ENCODE measurements at places on chromosomes 2 and 18. TPM values are rescaled to one million over a fixed set of nuclear protein-coding genes. Genes with fewer than 3 reads are reported as not detected.

Gene PSMD14
- total RNA-seq, result 92.2 TPM

Gene MEP1B
- total RNA-seq, result not detected

Gene ST6GAL2
- total RNA-seq, result 25.7 TPM

Gene GAREM1
- total RNA-seq, result 5.6 TPM

Gene ACVR2A
- total RNA-seq, result 15.3 TPM

Gene LOXL3
- 12.2 TPM for total RNA-seq

Gene ZNF804A
- not detected for total RNA-seq

Gene KLHL30
- 0.07 TPM for total RNA-seq

Gene IKZF2
- total RNA-seq, result 3.1 TPM

Gene COPS7B
- 63.7 TPM for total RNA-seq

Gene PID1
- 4.0 TPM for total RNA-seq

Gene TSPYL6
- total RNA-seq, result not detected

Gene MTCL1
- 35.1 TPM for total RNA-seq

Gene CBLN2
- total RNA-seq, result not detected

Gene AP1S3
- total RNA-seq, result 25.5 TPM

Gene GAL3ST2
- 1.5 TPM for total RNA-seq

Gene FAP
- total RNA-seq, result not detected

Gene CGREF1
- total RNA-seq, result 4.1 TPM

Gene C2orf81
- 4.6 TPM for total RNA-seq

Gene ANTXR1
- 24.7 TPM for total RNA-seq

Gene SERPINB2
- total RNA-seq, result not detected

Gene LHCGR
- total RNA-seq, result 0.45 TPM

Gene ALK
- 0.35 TPM for total RNA-seq

Gene CTDP1
- 51.6 TPM for total RNA-seq

Gene BCL11A
- 49.2 TPM for total RNA-seq
